ENCODE measurements at places on chromosomes 5 and 9.

GRCh38 chr5:58064801-58065200 lies 395.1 kb downstream of the PLK2 start:
- DNase-seq = no peak

- no peak for DNase-seq
Observed at GRCh38 chr5:431001-431710, 11.8 kb upstream of the EXOC3 start.

GRCh38 chr5:84227236-84227635 lies 157.4 kb downstream of the EDIL3 start:
- DNase-seq = no peak

DNA sequence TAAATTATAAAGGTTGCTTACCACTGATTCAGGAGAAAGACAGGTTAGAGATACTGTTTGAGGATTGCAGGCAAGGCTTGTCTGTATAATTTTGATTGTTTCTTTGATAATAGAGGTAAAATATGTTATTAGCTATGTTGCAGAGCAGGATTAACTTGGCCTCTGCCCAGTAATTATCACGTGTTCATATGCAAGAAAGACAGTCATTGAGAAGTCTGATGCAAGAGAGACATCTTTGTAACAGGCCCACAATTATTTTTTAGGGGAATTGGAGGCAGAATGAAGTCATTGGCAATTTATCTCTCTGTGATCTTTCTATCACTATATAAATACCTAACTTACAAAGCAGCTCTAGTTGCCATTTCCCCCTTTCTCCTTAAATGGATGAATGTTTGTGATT lies 46.0 kb downstream of the SLC44A1 start:
- DNase-seq = no peak

DNA sequence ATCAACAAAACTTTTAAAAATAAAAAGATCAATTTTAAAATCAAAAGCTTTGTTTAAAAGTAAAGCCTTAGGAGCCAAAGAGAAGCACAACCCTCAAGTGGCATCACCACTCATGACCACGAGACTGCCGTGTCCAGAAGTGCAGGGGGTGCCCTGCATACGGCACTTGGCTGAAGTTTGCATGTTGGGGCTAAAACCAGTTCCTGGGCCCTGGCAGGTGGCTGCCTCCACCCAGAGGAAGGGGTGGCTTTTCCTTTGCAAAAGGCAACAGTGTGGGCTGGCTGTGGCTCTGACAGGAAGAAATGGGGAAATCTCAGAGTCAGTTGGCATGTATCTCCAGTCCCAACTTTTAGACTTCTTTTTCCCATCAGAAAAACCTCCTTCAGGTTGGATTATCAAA lies 15.3 kb downstream of the TRMO start:
- DNase-seq = no peak

GRCh38 chr9:87393706-87394230 lies 103.9 kb upstream of the DAPK1 start:
- no peak for DNase-seq

DNA sequence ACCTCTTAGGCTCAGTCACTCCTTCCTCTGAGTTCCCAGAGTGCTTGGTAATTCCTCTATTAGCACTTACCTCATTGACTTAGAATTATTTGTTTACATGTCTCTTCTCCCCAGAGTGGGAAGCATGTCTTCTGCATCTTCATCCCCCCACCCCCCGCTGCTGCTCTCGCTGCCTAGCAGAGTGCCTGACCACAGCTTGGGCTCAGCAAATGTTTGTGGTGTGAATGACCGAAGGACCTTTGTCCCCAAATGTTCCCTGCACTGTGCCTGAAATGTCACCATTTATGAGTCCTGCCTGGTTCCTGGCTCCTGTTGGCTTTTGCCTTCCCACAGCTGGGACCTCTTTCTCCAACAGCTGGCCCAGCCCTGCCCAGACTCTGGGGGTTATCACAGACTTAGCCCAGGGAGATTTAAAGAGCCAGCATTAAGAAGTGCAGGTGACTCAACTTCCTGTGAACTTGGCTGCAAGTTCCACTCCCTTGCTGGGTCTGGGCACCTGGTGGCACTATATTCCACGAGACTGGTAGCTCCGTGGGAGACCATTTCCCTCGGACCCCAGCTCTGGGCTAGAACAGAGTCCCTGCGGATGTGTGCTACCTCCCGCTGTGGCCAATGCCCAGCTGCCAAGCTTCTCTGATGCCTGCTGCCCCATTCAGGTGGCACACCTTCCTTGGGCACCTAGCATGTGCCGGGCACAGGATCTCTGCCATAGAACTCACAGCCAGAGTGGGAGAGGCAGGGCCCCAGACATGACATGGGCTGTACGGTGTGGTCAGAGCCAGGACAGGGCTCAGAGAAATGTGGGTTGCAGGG lies 1.8 kb upstream of the HMCN2 start:
- no peak for DNase-seq

DNA sequence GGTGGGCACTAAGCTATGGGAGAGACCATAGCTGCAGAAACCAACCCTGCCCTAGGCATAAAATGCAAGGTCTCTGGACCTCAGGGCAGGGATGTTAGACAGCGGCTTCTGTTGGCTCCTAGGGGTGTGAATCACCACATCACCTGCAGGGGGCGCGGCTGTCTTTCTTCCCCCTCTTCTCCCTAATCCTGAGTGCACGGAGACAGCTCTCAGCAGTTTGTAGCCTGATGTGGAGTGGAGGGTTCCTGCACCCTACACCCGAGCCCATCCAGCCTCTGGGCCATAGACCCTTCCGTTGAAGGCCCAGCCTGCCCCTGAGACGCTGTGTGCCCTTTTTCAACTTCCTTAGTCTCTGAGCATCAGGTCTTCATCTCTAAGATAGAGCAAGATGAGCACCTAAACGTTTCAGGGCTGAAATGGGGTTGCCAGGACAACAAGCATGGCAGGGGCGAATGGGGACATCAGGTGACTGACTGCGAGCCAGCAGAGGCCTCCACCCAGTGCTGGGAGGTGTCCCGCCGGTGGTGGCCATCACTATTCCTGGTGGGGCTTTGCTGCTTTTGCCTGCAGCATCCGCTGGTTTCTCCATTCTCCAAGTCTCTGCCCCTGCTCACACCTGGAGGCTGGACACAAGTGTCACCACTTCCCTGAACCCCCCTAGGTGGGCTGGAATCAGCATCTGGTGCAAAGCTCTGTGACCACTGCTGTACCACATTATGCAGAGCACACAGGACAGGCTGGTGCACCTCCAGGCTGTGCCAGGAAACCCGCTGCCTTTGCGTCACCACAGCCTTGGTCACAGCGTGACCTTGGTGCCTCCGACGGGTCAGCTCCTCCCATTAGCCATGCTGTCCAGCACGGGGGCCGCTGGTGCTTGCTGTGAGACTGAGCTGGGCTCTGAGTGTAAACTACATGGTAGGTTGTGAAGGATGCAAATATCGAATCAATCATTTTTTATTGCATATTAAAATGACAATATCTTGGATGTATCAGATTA lies 2.5 kb upstream of the SEC16A start:
- peak; percentile 64 for DNase-seq

GRCh38 chr9:22682961-22683699 lies 236.5 kb downstream of the DMRTA1 start:
- DNase-seq = no peak

GRCh38 chr5:151141535-151141934 lies 16.0 kb downstream of the ANXA6 start:
- peak; percentile 42 for DNase-seq

GRCh38 chr5:5303242-5303641 lies 119.2 kb upstream of the ICE1 start:
- no peak for DNase-seq

- no peak for DNase-seq
Observed at GRCh38 chr9:114114364-114114763, 15.3 kb upstream of the KIF12 start.

- no peak for DNase-seq
Observed at GRCh38 chr5:141795421-141795820, 82.8 kb downstream of the PCDH1 start.

- no peak for DNase-seq
Observed at GRCh38 chr5:154316223-154316935, 125.8 kb downstream of the GALNT10 start.

- no peak for DNase-seq
Observed at GRCh38 chr9:7900541-7900940, 101.0 kb upstream of the DMAC1 start.

DNA sequence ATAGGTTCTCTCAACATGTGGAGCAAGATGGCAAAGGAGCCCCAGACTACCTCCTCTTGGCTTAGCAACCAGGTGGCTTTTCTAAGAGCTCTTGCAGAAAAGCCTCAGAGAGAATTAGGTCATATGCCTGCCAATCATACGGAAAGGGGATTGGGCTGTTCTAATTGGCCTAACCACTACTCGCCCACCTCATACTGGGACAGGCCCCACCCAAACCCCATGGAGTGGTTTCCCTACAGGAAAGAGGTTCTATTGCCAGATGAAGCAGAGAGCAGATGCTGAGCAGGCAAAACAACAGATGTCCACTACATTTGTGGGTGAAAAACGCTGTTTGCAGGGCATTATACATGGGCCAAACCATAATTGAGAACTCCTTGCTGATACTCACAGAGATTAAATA lies 29.0 kb downstream of the ABLIM3 start:
- DNase-seq = no peak

DNA sequence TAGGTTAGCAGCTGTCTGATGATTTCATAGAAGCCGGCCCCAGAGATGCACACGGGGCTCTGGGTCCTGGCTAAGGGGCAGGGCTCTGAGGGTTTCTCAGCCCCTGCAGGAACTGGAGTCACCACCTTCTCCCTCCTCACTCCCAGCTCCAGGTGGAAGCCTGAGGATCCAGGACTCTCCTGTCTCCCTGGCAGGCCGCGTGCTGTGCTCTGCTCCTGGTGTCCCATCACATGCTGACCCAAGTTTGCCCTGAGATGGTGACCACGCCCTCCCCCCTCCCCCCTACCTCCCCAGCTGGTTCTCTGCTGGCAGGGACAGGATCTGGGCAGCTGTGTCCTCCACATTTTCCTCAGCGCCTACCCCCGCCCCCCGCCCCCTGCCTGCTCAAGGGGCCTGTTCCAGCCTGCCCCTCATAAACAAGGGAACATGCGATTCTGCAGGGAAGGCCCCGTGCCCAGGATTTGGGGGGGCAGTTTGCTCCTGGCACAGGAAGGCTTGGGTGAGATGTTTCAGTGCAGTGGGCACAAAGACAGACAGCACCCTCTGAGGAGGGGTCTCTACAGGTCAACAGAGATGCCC lies 87.4 kb downstream of the PSD2 start:
- no peak for DNase-seq

DNA sequence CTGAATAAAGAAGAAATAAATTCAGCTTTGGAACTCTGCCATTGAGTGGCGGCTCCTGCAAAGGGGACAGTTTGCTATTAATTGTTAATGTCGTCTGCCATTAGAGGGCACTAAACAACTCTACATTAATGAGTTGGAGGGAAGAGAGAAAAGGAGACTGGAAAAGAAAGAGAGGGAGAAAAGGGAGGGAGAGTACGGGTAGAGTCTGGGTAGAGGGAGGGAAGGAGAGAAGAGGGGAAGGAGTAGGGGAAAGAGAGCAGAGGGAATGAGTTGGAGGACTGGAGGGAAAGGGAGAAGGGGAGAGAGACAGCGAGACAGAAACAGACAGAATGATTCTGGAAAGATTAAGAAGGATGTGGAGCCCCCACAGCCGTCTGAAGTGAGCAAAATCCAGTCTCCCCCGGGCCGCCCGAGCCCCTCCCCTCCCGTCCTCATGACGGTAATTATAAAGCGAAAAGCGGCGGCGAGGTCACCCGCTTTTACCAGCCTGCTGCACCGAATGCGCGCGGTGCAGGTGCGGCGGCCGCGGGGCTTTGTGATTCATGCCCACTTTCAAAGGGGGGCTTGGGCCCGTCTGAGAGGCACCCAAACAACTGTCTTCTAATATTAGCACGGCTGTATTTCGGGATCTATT lies 1.9 kb upstream of the FST start:
- no peak for DNase-seq

DNA sequence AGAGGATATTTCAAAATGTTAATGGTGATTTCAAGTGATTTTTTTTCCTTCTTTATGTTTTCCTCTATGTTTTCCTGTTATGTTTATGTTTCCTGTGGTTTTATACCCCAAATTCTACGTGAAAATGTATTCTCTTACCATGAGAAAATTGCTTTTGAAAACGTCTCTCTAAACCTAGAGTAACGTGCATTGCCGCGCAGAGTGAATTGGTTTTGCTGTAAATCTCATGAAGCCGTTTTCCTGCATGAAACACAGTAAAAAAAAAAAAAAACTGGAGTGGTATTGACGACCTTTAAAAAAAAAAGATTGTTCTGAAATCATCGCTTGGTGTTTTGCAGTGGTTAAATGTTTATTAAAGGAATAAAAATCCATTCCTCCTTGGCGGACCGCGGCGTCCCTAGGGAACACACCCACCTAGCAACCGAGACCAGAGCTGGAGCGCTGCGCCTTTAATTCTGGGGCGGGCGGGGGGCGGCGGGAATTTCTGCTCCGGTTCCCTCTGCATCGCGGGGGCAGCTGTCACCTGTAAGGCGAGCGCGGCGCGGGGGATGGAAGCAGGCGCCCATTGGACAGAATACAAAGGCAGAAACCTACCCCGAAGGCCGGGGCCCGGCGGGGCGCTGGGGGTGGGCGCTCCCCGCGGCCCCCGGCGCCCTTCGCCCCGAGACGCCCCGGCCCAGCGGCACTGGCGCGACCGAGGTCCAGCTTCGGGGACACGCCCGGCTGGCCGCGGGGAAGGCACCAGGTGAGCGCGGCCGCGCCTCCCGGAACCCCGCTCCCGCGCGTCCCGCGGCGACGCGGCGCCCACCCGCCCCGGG lies at the start of gene SOWAHA:
SOWAHA (plus strand) TSS at position 522 of the 818 bp plus-strand sequence. CDS start 320 bp downstream, outside the sequence.
- no peak for DNase-seq

GRCh38 chr9:99809586-99810319 lies 11.9 kb upstream of the NR4A3 start:
- DNase-seq = no peak

GRCh38 chr9:134488331-134489280 lies 153.0 kb upstream of the COL5A1 start:
- no peak for DNase-seq

GRCh38 chr9:127733614-127734013 lies 1.5 kb downstream of the TOR2A start:
- no peak for DNase-seq

GRCh38 chr5:41817625-41818301 lies 52.5 kb downstream of the OXCT1 start:
- no peak for DNase-seq

DNA sequence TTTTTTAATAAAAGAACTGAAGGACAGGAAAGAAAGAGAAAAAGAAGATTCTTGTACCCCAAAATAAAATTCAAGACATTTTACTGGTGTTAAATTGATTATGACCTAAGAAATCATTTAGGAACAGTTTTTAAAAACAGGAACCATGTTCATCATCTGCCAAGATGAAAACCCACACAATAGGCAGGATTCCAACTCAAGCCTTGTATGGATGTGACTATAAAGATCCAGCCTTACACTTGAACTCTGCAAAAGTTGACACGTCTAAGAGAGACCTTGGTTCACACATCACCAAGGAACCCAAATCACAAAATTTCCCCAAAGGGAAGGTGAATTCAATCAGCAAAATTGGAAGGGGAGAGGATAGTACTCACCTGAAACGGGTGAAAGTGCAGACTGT lies 82.6 kb downstream of the SMIM23 start:
- no peak for DNase-seq

GRCh38 chr5:88984040-88984439 lies 101.1 kb upstream of the MEF2C start:
- DNase-seq = no peak

- DNase-seq = no peak
Observed at GRCh38 chr9:86795047-86795442, 152.3 kb downstream of the GAS1 start.
